ENCODE measurements at places on chromosomes 2 and 18. TPM values are rescaled to one million over a fixed set of nuclear protein-coding genes. Genes with fewer than 3 reads are reported as not detected.

Gene MARCO
- total RNA-seq: 22.2 TPM

Gene SULT1C2
- total RNA-seq: 1.7 TPM

GRCh38 chr18:25166113-25166512 is 185.9 kb downstream of the ZNF521 start:
- no peak for DNase-seq

DNA sequence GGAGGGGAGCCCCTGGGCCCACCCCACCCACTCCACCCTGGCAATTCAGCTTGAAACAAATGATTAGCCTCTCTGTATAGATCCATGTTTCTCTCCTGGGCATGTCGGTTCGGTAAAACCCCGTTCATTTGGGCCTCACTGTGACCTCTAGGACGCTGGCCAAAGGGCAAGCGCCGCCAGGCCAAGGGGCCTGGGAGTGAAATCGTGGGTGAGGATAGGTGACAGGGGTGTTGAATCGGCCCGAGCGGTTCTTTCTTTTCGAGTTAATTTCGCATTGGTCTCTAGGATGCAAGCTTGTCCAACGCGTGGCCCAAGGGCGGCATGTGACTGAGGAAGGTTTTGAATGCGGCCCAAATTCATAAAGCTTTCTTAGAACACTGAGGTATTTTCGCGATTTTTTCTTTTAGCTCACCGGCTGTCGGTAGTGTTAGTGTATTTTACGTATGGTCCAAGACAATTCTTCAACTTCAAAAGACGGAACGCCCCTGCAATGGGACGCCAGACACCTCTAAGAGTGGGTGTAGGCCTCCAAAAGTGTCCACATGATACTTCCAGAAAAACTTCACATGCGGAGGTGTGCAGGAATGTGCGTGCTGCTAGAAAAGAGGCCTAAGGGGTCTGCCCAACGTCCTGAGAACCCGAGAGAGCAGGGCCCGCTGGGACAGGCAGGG is 9.8 kb upstream of the ARID5A start:
- DNase-seq: peak; percentile 47

DNA sequence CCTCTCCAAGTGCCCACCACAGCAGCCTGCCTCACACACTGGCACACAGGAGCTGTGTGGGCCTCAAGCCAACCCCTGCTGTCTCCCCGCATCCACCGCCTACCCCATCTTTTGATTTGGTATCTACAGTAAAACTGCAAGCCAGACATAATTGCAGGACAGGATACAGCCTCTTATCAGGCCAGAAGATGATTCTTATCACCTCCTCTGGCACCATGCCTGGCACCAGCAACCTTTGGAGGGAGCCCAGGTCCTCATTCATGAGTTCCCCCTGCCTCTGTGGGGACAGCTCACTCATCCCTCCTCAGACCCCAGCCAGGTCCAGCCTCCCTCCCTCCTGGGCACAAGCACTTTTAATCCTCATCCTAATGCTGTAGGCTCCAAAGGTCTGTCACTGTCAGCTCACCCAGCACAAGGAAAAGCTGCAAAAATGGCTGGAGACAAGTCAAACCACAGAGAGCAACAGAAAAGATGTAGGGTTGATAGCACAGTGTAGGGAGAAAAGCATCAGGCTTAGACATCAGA is 9.7 kb downstream of the RAB11FIP5 start:
- DNase-seq: peak; percentile 38

DNA sequence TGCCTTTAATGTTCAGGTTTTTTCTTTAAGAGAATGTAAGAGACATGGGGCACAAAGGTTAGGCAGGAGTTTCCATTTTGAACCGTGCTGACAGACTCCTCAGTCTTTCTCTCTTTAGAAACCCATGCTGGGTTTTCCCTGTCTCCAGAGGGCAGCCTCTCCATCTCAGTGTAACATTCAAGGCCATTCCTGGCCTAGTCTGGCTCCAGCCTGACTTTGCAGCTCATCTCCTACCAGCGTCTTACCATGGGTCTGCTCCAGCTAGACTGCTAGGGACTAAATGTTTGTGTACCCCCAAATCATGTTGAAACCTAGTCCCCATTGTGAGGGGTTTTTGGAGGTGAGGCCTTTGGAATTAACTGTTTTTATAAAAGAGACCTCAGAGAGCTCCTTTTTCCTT is 9.8 kb upstream of the CLIP4 start:
- no peak for DNase-seq

GRCh38 chr2:25397777-25398176 is 56.1 kb upstream of the DNMT3A start:
- DNase-seq: no peak
